ENCODE measurements at places on chromosomes 6 and 20.

DNA sequence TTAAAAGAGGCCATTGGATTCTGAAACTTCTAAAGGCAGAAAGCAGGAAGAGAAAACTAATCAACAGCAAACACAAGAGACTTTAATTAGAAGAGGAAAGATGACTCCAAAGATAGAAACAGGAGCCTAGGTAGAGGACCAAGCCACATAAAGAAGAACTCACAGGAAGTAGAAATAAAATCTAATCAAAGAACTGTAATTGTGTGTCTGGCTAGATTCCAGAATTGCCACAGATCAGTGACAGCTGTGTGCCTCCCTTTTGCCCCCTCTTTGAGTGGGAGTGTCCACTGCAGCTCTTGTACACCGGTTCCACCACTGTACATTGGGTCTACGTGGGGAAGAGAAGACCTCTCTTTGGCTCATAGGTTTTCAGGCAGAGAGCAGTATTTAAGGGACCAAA, 22.3 kb upstream of the THEMIS start:
- no peak for DNase-seq

DNA sequence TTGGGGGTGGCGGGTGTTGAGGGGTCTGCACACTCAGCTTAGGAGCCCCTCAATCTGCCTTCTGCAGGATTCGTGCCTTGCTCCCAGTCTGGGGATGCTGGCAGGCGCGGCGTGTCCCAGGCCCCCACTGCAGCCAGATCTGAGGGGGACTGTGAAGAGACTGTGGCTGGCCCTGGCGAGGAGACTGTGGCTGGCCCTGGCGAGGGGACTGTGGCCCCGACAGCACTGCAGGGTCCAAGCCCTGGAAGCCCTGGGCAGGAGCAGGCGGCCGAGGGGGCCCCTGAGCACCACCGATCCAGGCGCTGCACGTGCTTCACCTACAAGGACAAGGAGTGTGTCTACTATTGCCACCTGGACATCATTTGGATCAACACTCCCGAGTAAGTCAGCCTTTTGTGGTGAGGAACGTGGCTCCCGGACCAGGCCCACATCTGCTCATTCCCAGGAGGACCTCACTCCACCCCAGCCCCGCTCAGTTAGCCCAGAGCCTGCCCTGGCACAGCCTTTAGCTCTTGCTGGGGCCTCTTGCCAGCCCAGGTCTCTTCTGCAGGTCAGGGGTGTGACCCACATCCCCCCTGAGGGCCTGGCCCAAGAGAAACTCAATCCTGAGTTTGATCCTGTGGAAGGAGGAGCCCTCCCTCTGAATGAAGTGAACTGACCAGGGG, 1.1 kb downstream of the EDN3 start:
- DNase-seq = no peak

- no peak for DNase-seq
Observed at GRCh38 chr6:2502096-2502997, 248.4 kb downstream of the MYLK4 start.

DNA sequence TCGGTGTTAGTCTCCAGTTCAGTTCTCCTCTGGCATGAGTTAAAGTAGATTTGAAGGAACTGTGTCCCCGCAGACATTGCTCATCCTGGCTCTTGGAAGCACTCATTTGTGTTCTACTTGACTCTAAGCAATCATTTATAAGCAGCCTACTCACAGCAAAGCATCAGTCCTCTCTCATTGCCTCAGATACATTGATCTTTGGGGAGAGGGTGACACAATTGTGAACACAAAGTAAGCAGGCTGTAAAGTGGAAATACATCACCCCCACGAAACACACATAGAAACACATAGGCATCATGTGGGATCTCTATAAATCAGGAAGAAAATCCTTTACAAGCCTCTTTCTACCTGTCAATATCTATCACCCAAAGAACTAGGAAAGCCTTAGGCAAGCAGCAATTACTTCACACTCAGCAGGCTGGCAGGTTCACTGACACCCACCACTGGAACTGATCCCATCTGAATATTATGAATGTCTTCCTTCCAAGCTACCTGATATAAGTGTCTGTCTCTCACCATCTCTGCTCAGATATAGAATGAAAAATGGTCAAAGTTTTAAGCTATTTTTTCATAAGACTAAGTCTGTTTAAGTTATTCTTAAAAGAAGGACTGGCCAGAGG, 675.8 kb downstream of the HACE1 start:
- no peak for DNase-seq

DNA sequence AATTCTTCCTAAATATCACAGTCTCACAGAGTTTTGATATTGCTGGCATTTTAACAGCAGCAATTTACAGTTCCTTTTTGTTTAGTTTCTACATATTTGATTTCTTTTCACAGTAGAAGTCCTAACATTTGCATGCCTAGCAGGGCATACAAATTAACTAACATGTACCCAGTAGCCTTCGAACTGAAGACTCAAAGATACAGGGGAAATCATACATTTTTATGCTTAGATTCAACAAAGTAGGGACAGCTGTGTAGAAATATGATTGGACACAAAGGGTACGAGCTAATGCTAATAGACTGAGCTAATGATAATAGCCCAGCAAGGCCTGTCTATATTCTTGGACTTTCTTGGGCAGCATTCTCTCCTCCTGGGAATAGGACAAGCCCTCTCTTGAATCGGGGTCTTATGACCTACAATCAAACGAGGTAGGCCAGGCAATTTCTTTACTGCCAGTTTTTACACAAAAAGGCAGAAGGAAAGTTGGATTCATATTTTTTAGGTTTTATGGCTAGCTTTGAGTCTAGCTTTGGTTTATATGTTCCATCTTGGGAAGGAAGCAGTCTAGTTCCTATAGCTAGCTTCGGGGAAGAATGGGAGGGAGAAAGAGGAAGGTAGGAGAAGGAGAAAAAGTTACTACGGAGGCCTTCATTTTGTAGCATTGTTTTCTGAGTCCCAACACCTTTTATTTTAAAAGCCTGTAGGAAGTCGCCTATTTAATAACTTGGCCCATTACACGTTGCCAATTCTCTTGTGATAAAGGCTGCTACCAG, 115.8 kb downstream of the HFE start:
- no peak for DNase-seq

GRCh38 chr6:57262488-57262887, 40.4 kb upstream of the RAB23 start:
- no peak for DNase-seq

GRCh38 chr20:46546936-46547335, 3.5 kb downstream of the OCSTAMP start:
- DNase-seq = no peak

GRCh38 chr6:19180348-19181072, 656.7 kb upstream of the ID4 start:
- DNase-seq = no peak

DNA sequence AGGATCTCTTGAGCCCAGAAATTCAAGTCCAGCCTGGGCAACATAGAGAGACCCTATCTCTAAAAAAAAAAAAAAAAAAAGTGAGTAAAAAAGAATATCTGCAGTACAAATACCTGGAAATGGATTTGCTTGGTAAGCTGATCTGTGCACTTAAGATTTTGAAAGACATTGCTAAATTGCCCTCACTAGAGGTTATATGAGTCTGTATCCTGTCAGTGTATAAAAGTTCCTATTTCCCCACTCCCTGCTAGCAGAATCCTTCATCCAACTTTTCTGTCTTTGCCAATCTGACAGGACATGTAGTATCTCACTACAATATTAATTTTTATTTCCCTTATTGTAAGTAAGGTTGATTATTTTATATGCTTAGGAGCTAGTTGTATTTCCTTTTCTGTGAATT, 36.1 kb downstream of the BICRAL start:
- no peak for DNase-seq

DNA sequence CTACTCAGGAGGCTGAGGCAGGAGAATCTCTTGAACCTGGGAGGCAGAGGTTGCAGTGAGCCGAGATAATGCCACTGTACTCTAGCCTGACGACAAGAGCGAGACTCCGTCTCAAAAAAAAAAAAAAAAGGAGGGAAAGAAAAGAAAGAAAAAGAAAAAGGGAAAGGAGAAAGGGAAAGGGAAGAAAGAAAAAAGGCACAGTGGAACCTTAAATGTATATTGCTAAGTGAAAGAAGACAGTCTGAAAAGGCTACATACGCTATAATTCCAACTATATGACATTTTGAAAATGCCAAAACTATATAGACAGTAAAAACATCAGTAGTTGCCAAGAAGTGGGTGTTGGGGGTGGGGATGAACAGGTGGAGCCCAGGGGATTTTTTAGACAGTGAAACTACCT, 16.2 kb downstream of the PPIL4 start:
- no peak for DNase-seq

- DNase-seq = no peak
Observed at GRCh38 chr6:149984773-149985172, 21.0 kb downstream of the ULBP1 start.

All from stimulated activated CD8-positive, alpha-beta memory T cell treated with anti-CD3 and anti-CD28 coated beads, Interleukin-12 subunit alpha, Interleukin-12 subunit beta, amount 100 ng/mL, for 1 hour (primary cell).